CD8-positive, alpha-beta memory T cell (primary cell): ENCODE measurements at places on chromosomes 16 and 17.

- DNase-seq: no peak
Observed at GRCh38 chr17:73639932-73640331, 4.3 kb downstream of the SDK2 start.

DNA sequence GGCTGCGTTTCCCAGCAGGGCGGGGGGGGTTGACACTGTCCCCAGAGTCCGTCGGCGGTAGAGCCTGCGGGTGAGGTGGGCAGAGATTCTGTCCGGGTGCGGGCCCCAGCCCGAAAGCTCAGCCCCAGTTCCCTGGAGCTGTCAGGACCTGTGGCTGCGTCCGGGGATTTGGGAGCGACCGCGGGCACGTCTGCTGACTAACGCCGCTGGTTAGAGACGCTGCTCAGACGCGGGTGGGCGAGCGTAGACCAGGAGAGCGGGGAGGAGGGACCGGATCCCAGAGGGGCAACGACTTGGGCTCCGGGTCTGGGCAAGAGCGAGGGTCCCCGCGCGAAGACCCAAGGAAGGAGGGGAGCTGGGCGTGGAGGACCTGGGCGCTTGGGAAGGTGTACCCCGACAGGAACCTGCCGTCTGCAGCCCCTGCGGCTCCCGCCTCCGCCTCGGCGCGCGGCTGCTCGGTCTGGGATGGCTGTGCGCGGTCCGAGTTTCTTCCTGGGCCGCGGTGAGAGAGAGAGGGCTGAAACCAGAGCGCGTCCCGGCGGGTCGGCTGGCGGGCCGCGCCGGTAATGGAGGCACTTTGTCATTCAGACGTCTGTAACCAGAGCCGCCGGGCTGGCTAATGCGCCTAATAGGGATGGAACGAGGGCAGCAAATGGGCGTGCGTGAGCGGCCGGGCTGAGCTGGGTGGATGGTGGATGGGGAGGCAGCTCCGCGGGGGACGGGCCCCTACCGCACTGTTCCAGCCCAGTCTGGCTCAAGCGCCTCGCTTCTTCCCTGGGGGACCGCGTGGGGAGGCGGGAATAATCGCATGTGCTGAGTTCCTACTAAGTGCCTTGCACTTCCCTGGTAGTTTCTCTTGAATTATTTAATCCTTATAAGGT is 2.3 kb downstream of the NGFR start:
- DNase-seq: no peak

GRCh38 chr17:58391302-58391984 is 25.9 kb downstream of the RNF43 start:
- DNase-seq: no peak

DNA sequence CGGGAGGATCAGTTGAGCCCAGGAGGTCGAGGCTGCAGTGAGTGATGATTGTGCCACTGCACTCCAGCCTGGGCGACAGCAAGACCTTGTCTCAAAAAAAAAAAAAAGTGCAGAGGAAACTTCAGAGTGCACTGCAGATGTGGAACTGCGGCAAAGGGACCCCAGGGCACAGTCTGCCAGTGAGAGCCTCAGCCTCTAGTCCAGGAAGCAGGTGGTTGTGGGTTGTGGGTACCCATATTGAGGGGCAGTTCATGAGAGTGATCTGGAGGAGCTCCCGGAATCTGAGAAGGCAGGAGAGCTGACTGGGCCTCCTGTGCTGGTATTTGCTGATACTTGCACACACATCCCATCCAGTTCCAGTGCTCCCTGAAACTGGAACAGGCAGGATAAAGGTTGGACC is 13.1 kb downstream of the FOXN1 start:
- no peak for DNase-seq

DNA sequence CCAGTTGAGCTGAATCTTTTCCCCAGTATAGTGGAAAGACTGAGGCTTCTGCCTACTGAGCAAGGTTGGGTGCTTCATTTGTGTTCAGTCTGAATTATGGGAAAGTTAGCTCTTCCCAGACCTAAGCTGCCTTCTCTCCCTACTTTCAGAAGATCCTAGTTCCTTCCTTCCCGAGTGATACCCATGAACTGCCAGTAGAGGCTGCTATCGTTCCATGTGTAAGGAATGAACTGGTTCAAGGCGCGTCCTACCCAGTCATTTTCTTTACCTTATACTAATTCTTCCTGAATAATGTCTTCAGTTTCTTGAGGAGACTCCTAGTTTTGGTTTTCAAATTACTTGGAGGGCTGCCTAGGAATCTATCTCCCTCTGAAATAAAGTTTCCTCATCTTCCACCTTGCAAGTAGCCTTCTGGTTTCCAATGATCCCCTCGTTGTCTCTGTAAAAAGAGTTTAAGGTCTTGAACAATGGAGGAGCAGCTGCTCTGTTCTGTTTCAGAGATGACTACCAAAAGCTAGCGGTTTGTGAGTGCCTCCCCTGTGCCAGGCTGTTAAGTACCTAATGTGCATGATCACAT is 934 bp upstream of the AOC2 start:
- peak; percentile 17 for DNase-seq
